Fibroblast of gingiva (primary cell): ENCODE measurements at places on chromosomes 7 and 10.

- DNase-seq, result no peak
These were observed 124.9 kb downstream of the ELFN1 start for GRCh38 chr7:1794888-1795542.

DNA sequence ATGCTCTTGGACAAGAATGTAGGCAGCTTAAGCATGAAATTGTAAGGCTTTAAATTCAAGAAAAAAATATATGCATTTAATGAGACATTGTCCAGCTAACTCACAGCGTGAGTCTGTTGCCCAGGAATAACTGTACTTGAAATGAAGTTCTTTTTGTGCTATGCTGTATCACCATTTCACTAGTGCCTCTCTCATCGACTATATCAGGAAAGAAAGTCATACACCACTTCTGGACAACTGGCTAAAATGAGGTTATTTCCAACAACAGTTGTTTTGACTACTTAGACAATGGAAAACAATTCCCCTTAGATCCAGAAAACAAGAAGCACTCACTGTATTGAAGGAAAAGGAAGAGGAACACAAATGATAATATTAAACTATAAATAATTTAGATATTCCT lies 251.8 kb downstream of the CRPPA start:
- DNase-seq, result no peak

- no peak for DNase-seq
These were observed 319.0 kb downstream of the DGKB start for GRCh38 chr7:14583518-14583917.

GRCh38 chr10:11478807-11479206 lies 132.6 kb downstream of the USP6NL start:
- peak; percentile 30 for DNase-seq

DNA sequence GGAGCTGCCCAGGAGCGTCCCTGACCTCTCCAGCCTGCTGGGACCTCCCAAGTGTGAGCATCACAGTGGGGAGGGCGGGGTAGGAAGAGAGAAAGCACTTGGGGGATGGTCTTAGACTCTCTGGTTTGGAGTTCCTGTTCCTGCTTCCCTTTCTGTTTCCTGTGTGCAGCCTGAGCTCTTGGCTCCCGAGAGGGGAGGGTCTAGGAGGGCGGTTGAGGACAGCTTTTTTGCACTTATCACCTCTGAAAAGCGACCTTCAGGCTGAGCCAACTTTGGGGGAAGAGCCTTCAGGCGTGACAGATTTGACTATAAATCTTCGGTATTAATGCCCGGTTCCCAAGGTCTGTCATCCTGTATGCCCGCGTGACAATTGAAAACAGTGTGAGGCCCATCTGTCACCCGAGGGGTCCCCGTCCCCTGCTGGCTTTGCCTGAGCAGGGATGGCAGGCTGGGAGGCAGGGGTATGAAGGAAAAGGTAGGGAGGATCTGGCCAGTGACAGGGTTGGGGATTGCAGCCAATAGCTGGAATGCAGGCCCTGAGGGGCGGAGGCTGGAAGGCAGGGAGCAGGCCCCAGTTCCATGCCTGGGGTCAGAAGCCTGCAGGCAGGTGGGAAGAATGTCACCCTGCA lies 78.6 kb downstream of the CDH23 start:
- no peak for DNase-seq

DNA sequence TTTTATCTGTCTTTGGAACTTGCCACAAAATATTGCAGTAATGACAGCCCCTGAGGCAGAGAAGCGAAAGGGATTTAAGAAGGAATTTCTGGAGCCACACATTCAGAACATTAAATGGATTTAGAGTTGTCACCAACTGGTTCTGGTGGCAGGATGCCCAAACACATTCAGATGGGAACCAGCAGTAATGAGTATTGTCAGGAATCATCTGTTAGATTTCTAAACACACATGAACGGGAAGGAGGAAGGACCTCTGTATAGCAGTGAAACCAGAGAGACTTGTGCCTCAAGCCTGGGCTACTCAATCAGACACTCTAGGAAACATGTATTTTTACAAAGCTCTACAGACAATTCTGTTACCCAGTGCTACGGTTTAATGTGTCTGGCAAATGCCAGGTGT lies 103.8 kb upstream of the CCNY start:
- no peak for DNase-seq

- DNase-seq, result no peak
These were observed 31.7 kb upstream of the IKZF1 start for GRCh38 chr7:50272808-50273207.

DNA sequence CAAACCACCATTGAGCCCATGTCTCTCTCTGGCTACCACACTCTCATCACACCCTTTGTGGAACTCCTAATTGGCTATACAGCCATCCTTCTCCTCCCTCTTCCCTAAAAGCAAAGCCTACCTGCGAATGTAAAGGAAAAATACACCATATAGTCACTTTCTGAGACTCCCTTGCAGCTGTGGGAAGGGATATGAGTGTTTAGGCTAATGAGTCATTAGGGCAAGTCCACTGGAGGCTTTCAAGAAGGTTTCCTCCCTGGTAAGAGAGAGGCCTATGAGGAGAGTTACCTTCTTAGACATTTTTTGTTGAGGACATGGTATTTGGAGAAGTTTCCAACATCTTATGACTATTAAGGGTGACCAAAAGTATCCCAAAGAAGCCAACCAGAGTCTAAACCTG lies 4.1 kb upstream of the TMEM243 start:
- no peak for DNase-seq

GRCh38 chr10:103951183-103951582 lies 15.8 kb upstream of the SLK start:
- DNase-seq, result no peak

- DNase-seq, result no peak
These were observed 33.9 kb downstream of the TSPAN14 start for GRCh38 chr10:80487791-80488538.

GRCh38 chr10:84341983-84342382 lies 13.6 kb downstream of the CCSER2 start:
- no peak for DNase-seq

GRCh38 chr10:22631646-22632278 lies 82.6 kb downstream of the PIP4K2A start:
- DNase-seq, result peak; percentile 10

- no peak for DNase-seq
These were observed 94.6 kb downstream of the SEMA3C start for GRCh38 chr7:80824253-80824652.

DNA sequence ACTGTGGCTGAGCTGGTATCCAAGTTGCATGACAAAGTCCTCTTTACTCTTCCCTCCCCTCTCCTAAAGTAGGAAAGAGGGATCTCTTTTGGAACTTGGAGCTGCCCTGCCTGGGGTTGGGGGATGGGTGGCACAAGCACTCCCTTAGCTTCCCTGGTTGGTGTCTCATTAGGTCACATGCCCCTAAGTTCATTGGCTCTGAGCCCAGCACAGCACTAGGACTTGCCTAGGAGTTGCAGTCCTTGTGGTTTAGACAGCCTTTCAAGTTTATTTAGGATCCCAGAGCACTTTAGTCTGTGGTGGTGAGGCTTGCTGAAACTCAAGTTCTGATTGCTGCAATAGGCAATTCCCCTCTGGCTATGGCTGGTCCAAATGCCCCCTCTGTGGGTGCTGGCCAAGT lies 281.4 kb downstream of the NXPH1 start:
- no peak for DNase-seq

- DNase-seq, result no peak
These were observed 203.2 kb downstream of the DNAJB6 start for GRCh38 chr7:157540020-157540419.

GRCh38 chr10:100656454-100656853 lies 88.9 kb upstream of the PAX2 start:
- DNase-seq, result no peak

DNA sequence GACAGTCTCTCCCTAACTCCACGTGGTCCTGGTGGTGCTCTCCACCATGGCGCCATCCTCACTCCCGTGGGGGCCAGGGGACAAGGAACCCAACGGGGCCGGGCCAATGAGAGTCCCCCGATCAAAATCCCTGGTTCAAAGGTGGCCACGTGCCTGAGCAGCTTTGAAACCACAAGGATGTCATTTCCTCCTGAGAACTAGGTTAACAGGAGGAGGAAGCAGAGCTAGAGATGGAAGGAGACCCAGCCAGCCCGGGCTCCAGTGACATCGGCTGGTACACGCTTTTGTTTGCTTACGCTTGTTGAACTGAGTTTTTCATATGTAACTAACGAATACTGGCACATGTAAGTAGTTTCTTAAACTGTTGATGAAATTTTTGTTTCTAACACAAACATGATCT lies 61.7 kb downstream of the PRPF18 start:
- DNase-seq, result no peak
